ENCODE measurements at places on chromosomes 1 and 21.

DNA sequence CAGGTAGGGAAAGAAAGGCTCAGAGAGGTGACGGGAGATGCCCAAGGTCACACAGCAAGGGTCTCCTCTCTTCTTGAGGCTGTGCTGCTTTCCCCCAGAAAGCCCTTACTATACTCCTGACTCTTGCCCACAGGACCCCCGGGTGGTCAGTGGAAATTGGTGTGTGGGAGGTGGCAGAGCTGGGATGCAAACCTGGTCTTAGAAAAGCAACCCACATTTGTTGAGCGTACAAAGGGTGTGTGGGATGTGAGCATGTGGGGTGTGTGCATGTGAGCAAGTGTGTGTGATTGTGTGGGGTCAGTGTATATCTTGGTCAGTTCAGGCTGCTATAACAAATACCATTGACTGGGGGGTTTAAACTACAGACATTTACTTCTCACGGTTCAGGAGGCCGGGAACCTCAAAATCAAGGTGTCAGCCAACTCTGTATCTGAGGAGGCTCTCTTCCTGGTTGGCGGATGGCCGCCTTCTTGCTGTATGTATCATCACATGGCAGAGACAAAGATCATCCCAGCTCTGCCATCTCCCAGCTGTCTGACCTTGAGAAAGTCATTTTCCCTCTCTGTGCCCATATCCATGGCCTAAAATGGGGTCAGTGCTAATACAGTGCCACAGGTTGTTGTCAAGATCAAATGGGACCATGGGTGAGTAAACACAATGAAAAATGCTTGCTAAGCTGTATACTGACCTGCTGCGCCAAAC is 268.5 kb downstream of the PTPRU start:
- no peak for DNase-seq

GRCh38 chr1:118933051-118933781 is 54.9 kb downstream of the TBX15 start:
- no peak for DNase-seq

- no peak for DNase-seq
These were observed 6.4 kb downstream of the PLPPR4 start for GRCh38 chr1:99270646-99271045.

DNA sequence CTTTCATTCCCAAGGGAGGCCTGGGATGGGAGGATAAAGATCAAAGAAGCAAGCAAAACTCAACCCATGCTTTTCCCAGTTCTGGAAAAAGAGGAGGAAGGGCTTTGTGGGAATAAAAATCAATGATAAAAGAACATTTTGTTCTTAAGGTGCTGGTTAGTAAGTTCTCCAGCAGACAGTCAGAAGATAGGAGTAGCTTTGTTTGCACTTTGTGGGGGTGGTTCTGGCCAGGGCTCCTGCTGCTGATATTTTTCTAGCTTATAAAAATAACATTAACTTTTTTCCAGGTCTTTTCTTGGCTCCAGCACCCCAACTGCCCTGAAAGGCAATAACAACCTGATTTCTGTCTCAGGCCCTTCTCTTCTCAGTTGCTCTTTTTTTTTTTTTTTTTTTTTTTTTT is 220.0 kb downstream of the FGGY start:
- no peak for DNase-seq

DNA sequence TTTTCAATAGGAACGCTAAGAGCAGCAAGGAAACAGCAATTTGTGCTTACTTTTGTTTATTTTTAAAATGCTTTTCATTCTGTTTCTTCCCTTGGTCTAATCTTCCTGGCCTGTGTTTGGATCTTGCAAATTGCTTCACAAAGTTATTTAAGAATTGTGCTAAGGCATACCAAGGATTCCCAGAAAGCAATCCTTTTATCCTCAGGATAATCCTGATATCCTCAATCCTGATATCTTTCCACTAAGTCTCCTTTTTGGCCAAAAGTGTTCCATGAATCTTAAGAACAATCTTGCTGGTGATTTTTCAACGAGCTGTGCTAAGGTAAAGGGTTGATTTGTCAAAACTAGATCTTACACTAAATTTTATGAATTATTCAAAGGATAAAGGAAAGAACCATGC is 1577.9 kb downstream of the PLA2G4A start:
- DNase-seq: no peak

DNA sequence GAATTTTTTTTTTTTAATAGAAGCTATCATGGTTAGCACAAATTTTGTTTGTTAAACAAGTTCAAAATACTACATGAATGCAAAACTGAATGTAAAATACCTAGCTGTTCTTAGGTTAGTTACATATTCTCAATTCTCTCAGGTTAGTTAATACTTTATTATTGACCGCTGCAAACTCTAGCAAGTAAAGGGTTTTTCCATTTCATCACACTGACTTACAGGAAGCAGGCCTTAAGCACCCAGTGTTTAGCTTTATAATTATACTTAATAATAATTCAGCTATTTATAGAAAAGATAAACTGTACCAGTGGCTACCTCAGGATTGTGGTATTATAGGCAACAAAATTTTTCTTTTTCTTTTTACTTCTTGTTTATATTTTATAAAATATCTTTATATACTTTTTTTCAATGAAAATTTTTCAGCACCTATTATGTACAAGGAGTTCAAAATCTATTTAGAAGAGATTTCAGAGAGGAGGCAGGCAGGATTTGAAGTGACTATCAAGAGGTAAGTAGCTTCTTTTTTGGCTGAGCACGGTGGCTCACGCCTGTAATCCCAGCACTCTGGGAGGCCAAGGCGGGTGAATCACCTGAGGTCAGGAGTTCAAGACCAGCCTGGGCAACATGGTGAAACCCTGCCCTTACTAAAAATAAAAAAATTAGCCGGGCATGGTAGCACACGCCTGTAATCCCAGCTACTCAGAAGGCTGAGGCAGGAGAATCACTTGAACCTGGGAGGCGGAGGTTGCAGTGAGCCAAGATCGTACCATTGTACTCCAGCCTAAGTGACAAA is 17.9 kb downstream of the PLPP3 start:
- no peak for DNase-seq

GRCh38 chr1:47616036-47616435 is 178.2 kb downstream of the FOXD2 start:
- no peak for DNase-seq

- no peak for DNase-seq
These were observed 472.3 kb upstream of the BRINP3 start for GRCh38 chr1:190949939-190950338.

- no peak for DNase-seq
These were observed 48.4 kb upstream of the IGSF5 start for GRCh38 chr21:39696618-39697017.

DNA sequence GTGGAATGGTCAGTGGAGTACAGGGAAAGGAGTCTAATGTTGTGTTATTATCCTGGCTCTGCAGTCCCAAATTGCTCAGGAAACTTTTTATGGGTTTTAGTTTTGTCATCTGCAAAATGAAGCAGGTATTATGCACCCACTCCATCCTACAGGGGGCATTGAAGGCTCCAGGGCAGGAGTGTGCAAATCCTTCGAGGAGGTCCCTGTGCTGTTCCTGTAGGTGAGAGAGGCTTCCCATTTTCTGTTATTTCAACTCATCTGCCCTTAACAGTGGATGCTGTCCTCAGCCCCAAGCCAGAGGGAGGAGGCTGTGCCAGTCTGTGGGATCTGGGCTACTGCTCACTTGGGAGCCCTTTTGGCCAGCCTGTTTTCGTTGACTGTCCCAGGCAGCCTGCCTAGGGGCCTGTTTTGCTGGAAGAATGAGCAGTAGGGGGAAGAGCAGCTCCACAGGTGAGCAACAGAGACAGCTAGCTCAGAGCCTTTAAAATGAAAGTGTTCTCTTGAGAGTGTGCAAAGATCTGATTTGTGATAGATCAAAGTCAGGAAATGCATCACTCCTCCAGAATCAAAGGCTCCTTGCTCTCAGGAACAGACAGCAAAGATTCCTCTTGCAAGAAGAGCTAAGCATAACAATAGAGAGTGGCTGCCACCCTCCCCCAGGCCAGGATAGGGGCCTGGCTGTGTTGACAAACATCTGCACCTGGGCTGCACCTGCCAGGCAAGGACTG is 317.6 kb upstream of the PROX1 start:
- DNase-seq: no peak

GRCh38 chr21:37939251-37939650 is 23.0 kb upstream of the KCNJ6 start:
- no peak for DNase-seq

GRCh38 chr1:36211307-36211706 is 12.9 kb upstream of the THRAP3 start:
- DNase-seq: no peak

DNA sequence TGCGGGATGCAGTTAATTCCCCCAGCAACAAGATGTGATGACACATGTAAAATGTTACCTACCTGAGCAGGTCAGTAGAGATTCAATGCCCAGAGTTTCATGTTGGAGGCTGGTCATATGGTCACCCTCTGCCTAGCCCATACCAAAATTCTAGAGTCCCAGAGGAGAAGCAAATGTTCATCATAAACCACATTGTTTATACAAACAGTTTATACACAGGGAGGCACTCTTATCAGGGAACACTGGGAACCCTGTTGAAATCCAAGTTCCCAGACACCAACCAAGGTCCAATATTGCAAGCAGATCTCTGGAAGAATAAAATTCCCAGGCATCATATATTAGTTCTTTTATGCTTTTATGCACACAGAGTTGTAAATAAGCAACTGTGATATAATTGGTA is 10.5 kb downstream of the HAO2 start:
- DNase-seq: no peak

DNA sequence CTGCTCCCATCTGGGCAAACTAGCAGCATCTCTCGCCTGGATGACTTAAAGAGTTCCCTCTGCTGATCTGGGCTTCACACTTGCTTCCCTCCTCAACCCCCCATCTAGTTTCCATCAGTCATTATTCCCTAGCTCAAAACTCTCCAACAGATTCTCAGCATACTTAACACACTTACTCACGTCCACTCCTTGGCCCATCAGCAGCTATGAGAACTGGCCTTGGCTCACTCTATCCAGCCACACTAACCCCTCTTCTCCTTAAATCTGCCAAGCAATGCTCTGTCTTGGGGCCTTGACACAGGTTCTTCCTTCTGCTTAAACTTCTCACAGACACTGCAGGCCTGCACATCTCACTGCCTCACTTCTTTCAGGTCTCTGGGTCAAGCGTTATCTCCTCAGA is 41.6 kb downstream of the GNG12 start:
- DNase-seq: no peak

- DNase-seq: no peak
These were observed 40.8 kb downstream of the SSBP3 start for GRCh38 chr1:54365398-54365797.

DNA sequence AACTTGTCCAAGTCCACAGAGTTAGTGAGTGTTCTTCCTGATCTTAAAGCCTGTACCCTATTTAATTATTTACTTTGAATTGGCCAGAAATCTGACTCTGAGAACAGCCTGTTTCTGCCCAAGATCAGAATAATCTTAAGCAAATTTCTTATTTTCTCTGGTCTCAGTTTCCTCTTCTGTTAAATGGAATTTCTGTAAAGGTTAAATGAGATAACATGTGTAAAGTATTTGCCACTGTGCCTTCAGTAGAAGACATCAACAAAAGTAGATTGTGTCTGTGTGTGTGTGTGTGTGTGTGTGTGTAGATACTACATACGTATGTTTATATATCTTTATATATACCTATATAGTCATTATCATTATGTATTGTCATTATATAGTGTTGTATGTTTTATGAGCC is 124.2 kb upstream of the FGGY start:
- no peak for DNase-seq

- DNase-seq: no peak
These were observed 138.1 kb downstream of the TPR start for GRCh38 chr1:186236921-186237320.

DNA sequence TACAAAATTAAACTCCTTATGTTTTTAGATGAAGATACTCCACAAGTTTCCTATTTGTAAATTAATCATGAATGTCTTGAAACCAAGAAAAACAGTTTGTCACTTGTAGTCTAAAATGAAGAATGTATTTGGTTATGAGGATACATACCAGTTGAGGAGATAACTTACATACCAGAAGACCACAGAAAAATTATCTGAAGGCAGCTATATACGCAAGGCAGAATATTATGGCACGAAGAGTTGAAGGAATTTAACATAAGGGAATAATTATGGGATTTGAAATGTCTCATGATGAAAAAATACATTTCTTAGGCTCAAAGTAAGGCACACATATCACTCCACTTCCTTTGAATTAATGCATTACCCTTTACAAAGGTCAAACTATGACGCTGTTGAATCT is 73.3 kb downstream of the IFI44 start:
- DNase-seq: no peak

DNA sequence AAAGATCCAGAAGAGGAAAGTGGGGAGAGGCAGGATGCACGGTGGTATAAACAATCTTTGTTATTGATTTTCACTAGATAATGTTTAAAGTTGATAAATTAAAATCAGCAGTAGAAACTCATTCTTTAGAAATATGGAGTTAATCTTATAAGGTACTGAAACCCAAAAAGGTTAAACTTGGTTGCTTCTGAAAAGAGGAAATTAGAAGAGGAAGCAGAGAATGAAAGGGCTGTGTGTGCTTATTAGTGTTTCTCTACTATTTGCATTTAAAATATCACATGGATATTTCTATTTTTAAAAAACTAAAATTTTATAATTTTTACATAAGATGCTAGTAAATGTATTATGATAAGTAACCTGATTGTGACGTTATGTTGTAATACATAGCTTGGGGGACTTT is 24.4 kb downstream of the C1orf141 start:
- no peak for DNase-seq

DNA sequence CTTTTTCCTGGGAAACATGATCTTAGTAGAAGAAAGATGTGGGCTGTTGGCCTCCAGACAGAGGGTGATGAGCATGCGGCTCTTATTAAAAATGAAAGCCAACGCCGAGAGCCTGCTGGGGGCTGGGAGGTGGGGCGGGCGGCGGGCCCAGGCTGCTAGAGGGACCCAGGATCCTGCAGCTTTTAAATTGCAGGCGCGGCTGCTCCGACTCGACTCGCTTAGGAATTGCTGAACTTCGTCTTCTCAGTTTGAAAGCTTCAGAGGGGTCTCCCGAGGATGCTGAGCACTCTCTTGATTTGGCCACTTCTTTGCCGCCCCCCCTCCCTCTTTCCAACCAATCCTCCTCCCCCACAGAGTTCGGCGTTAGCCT is 1.2 kb downstream of the AGPAT3 start:
- DNase-seq: peak; percentile 41

GRCh38 chr1:86915737-86916235 is 1.4 kb downstream of the HS2ST1 start:
- DNase-seq: no peak

- no peak for DNase-seq
These were observed 255.7 kb downstream of the COL11A1 start for GRCh38 chr1:102852613-102853012.

DNA sequence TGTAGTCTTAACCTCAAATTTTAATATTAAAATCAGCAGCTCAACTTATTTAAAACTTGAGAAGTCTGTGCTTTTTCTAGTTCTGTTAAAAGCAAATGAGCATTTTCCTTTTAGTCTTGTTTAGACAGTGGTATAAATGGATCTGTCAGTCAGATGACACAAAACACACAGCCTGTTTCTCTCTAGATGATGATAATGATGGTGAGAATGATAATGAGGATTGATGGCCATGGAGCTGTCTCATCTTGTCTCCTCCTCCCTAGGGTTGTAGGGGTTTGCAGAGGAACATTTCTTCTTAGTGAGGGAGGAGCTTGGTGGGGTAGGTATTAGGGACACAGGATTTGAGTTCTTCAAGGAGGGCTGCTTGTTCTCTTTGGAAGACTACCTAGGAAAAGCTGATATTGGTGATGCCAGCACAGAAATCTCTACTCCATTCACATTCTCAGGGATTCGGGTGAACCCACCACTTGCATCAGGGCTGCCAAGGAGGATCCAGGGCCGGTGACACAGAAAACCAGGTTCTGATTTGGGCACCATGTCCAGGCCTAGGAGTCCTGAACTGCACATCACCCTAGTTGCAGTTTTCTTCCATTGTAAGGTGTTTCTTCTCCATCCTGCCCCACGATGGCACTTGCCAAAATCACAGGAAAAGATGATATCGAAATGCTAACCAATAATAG is 147.6 kb downstream of the RHOU start:
- DNase-seq: no peak

Measured in activated CD4-positive, CD25-positive, alpha-beta regulatory T cell treated with anti-CD3 and anti-CD28 coated beads, Interleukin-2, amount 50 U/mL, for 72 hours (primary cell).